Activated CD8-positive, alpha-beta T cell treated with anti-CD3 and anti-CD28 coated beads, Interleukin-2, amount 10 ng/mL, durations not matched to agents 7 days and 5 days (primary cell): ENCODE measurements at places on chromosomes 4 and X. TPM values are rescaled to one million over a fixed set of nuclear protein-coding genes. Genes with fewer than 3 reads are reported as not detected.

ANXA3 gene
- 4.2 TPM for total RNA-seq

UGT2B28 gene
- total RNA-seq = not detected

RTL3 gene
- total RNA-seq = 0.08 TPM

SMARCAD1 gene
- 28.6 TPM for total RNA-seq

TMEM271 gene
- not detected for total RNA-seq

PRRG1 gene
- total RNA-seq = not detected

DIPK2B gene
- total RNA-seq = not detected

GATA1 gene
- total RNA-seq = not detected

MAGEA2B gene
- not detected for total RNA-seq

FREM3 gene
- not detected for total RNA-seq

SPP1 gene
- total RNA-seq = not detected

PDK3 gene
- 31.5 TPM for total RNA-seq

GAK gene
- 163 TPM for total RNA-seq

FRG2 gene
- not detected for total RNA-seq

ITIH6 gene
- not detected for total RNA-seq

CCDC149 gene
- total RNA-seq = not detected

NLGN3 gene
- total RNA-seq = 0.74 TPM

BEX5 gene
- 2.2 TPM for total RNA-seq

ENPEP gene
- not detected for total RNA-seq

HTN1 gene
- not detected for total RNA-seq

MSMO1 gene
- total RNA-seq = 47.4 TPM

TRMT2B gene
- 24.1 TPM for total RNA-seq

TMSB15C gene
- 4.8 TPM for total RNA-seq

GLOD5 gene
- total RNA-seq = not detected

RHOXF1 gene
- total RNA-seq = not detected

ZNF157 gene
- total RNA-seq = 0.32 TPM

DCLK2 gene
- total RNA-seq = not detected

JCHAIN gene
- total RNA-seq = not detected

NEXMIF gene
- total RNA-seq = 0.55 TPM

COL25A1 gene
- not detected for total RNA-seq

SLC25A4 gene
- total RNA-seq = 3.3 TPM

CT45A3 gene
- not detected for total RNA-seq

NDNF gene
- total RNA-seq = 0.08 TPM

RXFP1 gene
- not detected for total RNA-seq

KCND1 gene
- 4.6 TPM for total RNA-seq

HS3ST1 gene
- not detected for total RNA-seq

TLR2 gene
- 1.6 TPM for total RNA-seq

GAGE13 gene
- total RNA-seq = not detected

KCNE5 gene
- 0.68 TPM for total RNA-seq

SLITRK4 gene
- total RNA-seq = not detected

NEUROG2 gene
- not detected for total RNA-seq

SMIM9 gene
- not detected for total RNA-seq

S100P gene
- total RNA-seq = 8.3 TPM

ADAMTS3 gene
- not detected for total RNA-seq

MAGEB2 gene
- not detected for total RNA-seq
